ENCODE measurements at places on chromosomes 1 and 21. TPM values are rescaled to one million over a fixed set of nuclear protein-coding genes. Genes with fewer than 3 reads are reported as not detected.

TPTE gene
- total RNA-seq = not detected

GLIS1 gene
- 2.7 TPM for total RNA-seq

EPHA8 gene
- total RNA-seq = not detected

ACTL8 gene
- not detected for total RNA-seq

CAMK2N1 gene
- 18.2 TPM for total RNA-seq

FH gene
- 75.1 TPM for total RNA-seq

ADGRL2 gene
- total RNA-seq = 22.4 TPM

FCRL1 gene
- not detected for total RNA-seq

SLC2A5 gene
- not detected for total RNA-seq

DIO1 gene
- not detected for total RNA-seq

C8B gene
- not detected for total RNA-seq

IL24 gene
- not detected for total RNA-seq

RNU1-1 gene
- total RNA-seq = under 0.01 TPM

FCRL4 gene
- not detected for total RNA-seq

NTMT2 gene
- not detected for total RNA-seq

LMX1A gene
- not detected for total RNA-seq

PERM1 gene
- not detected for total RNA-seq

ZFP69B gene
- total RNA-seq = 2.6 TPM

CHODL gene
- 0.14 TPM for total RNA-seq

KIRREL1 gene
- 275 TPM for total RNA-seq
